Stimulated activated CD8-positive, alpha-beta memory T cell treated with anti-CD3 and anti-CD28 coated beads, Interleukin-4, amount 100 ng/mL, for 24 hours (primary cell): ENCODE measurements at places on chromosomes 4 and X.

GRCh38 chrX:134247492-134247891, 10.5 kb downstream of the CCDC160 start:
- DNase-seq: no peak

DNA sequence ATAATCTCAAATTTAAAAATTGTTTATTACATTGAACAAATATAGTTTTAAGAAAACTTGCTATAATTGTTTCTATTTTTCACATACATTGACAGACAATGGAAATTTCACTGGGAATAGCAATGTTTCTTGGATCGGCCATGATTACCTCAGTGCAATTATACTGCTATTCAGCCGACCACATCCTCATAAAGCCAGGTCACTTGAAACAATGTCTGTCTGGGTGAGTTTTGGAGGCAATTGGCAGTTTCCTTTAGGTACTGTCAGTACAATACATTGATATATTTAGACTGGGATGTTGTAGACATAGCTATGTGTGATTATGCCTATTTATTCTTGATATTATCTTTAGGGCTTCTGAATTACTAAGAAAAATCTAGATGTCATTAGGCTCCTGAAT, 89.5 kb upstream of the VEGFC start:
- no peak for DNase-seq

DNA sequence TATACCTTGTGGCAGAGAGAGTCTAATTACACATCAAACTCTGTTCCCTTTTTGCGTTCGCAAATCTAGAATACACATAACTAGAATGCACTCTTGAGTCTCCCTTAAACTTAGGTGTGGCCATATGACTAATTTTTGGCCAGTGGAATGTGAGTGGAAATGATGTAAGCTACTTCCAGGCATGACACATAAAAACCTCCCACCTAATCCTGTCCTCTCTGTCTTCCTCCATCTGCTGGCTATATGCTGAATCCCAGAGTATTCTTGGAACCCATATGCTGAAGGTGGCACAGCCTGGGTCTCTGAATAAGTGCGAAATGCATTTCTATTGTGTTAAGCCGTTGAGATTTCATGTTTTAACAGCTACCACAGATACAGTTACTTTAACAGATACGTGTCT, 269.9 kb upstream of the NRK start:
- no peak for DNase-seq

DNA sequence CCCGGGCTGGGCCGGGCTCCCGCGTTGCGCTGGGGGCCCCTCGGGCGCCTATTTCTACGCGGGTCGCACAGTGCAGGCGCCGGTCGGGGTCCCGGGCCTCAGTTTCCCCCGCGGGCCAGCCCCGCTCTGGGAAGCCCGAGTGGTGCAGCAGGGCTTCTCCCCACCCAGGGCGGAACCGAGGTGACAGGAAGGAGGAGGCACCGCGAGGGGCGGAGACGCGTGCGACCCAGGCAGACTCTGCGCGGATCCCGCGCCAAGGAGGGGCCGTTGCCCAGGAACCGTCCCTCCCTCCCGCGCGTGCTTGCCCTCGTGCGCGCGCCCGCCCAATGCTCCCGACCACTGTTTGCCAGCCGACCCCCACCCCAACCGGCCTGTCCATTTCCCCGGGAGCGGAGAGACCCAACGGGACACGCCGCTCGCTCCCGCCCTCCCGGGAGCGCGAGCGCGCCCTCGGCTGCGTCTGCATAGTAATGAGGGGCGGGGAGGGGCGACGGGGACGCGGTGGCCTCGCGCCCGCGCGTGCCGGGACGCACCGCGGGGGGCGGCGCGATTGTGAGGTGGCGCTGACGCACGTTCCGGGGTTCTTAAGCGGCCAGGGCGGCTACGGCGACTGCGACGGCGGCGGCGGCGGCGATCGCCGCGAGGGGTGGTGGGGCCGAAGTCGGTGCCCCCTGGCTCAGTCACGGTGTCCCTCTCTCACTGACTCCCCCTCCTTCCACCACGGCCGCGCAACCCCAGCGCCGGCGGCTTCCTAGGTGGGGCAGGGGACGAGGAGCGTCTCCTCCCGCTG, at the start of gene CPEB2:
TSS of gene CPEB2 (plus strand) at position 613 of the 790 bp plus-strand sequence. CDS start 193 bp downstream, outside the sequence.
- peak; percentile 85 for DNase-seq

DNA sequence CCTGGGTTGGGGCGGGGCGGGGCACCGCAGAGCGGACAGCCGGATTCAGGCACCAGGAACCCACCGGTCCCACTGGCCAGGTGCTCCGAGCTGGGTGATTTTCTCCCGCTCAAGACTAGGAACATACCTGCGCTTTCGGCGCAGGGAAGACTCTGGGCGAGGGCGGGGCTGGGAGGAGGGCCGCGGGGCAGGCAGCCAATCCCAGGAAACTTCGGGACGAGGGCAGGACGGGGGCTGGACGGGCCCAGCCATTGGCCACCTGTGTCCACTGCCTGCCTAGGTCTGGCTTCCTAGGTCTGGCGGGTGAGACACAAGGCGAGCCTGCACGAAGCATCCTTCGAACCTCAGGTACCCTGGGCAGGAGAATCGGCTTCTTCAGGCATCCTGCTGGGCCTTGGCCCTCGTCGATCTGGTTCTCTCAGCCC, 274 bp upstream of the ERVMER34-1 start:
- no peak for DNase-seq

- DNase-seq: no peak
Measured at GRCh38 chr4:177484613-177485021, 42.4 kb upstream of the AGA start.

DNA sequence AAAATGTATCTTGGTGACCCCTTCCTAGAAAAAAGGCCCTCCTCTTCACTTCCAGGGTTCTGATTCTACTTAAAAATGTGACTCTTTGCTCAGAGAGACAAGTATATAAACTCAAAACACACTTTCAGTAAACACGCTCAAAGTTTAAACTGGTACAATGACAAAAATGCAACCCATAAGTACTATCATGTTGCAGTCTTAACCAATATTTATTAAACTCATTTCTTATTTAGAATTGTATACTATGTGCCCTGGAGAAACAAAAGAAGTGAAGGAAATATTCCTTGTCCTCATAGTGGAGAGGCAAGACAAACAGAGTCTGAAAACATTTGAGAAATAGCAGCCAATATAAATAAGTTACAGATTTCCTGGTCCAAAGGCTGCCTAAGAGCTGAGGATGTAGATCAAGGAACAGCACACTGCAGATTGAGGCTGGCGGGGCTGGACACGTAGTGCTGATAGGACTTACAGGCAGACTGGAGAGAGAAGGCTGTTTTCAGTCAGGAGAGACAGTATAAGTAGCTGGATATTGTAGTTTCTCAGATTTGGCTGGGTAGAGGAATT, 39.1 kb upstream of the ANXA3 start:
- no peak for DNase-seq

DNA sequence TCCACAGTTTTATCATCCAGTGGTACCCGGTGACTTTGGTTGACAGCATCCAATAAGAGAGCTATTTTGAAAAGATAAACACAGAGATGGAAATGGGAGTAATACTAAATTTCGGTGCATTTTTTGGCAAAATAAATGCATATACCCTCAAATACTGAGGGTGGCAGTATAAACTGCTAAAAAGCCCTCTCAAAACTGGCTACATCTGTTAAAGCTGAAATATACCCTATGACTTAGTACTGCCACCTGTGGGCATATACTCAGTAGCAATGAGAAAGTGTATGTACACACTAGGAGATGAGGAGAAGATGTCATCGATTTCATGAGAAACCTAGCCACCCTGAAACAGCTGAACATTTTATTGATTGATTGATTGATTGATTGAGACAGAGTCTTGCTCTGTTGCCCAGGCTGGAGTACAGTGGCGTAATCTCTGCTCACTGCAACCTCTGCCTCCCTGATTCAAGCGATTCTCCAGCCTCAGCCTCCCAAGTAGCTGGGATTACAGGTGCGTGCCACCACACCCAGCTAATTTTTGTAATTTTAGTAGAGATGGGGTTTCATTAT, 12.2 kb upstream of the TMEM128 start:
- DNase-seq: no peak

DNA sequence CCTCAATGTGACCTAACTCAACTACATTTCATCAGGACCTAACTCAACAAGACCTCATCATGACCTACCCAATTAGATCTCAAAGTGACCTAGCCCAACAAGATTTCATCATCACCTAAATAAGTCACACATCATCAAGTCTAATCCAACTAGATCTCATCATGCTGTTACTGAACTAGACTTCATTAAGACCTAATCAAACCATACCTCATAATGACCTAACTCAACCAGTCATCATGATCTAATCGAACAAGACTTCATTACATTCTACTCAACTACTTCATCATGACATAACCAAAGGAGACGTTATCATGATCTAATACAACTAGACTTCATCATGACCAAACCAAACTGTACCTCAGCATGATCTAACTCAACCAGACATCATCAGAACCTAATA, 82.8 kb downstream of the DHRSX start:
- DNase-seq: no peak

- no peak for DNase-seq
Measured at GRCh38 chr4:55297346-55297745, 48.7 kb upstream of the SRD5A3 start.

- no peak for DNase-seq
Measured at GRCh38 chrX:74835566-74835965, 89.7 kb downstream of the NEXMIF start.

DNA sequence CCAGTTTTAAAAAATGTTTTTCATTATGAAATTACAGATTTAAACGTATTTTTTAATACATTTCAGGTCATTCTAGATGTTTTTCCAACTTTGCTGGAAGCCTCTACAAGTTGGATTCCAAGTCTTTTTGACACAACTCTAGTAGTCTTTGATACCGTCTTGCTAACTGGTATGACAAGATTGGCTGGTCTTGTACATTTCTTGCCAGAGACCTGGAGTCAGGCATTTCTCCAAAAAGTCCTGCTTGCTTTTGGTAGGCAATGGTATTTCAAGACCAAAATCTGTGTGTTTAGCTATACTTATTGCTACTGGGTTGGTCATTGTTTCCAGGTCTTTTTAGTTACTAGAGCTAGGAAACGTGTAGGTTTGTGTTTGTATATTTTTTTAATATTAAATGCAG, 64.6 kb downstream of the SLAIN2 start:
- no peak for DNase-seq

- DNase-seq: no peak
Measured at GRCh38 chr4:76658231-76659102, 223.4 kb downstream of the SHROOM3 start.

GRCh38 chrX:54288277-54288676, 69.6 kb downstream of the WNK3 start:
- no peak for DNase-seq

DNA sequence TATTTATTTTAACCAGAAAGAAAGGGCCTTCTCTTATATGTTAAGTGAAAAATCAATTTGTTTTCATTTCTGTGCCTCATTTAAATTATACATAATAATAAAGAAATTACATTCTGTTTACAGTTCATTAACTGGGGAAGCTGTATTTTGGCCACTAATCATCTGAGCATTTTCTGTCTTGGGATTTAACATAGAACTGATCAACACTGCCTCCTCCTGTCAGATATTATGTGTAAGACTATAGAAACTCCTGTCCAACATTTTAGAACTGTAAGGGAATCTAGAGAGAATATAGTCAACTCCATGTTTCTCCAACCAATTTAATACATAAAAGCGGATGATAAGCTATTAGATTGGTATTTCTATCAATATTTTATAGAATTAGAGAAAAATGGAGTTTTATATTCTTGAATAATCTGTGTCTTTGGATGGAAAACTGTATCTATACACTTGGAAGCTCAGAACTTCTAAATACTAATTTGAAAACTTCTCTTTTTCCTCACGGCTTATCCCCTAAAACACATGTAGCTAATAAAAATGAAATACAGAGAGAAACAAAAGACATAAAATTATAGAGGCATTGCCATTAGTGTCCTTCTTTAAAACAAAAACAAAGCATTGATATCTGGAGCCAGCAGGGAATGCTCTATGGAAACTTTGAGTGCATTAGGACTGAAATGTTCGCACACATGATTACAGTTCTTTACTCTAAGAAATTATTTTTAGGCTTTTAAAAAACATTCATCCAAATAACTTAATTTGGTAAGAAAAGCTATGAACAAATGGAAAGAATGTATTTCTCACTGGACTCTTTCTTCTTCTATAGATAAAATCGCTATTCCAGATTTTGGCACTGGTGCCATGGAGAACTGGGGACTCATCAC, 33.1 kb downstream of the ENPEP start:
- no peak for DNase-seq

- no peak for DNase-seq
Measured at GRCh38 chr4:33060674-33061542, 2340.7 kb downstream of the PCDH7 start.

- no peak for DNase-seq
Measured at GRCh38 chr4:58962424-58962823, 1852.2 kb upstream of the IGFBP7 start.

DNA sequence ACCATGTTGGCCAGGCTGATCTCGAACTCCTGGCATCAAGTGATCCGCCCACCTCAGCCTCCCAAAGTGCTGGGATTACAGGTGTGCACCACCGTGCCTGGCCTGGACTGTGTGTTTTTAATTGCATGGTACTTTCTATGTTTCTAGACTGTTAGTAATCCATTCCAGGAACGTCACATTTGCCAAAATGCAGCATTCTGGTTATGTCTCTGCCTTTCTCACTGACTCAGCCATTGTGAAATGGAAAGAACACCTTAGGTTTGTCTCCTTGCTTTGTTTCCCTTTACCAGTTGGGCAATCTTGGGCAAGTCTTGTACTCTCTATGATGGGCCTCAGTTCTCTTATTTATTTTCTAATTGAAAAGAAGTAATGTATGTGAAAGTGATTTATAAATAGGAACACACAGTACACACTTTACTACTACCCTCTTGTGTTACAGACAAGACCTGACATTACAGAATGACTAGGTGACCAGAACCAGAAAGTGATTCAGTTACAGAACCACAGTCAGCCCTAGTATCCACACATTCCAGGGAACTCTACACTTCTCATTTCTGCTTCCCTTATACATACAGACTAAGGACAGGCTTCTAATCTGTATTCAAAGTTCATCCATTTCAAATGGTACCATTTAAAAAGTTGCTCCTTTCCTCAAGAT, 187.1 kb downstream of the MGST2 start:
- DNase-seq: no peak

DNA sequence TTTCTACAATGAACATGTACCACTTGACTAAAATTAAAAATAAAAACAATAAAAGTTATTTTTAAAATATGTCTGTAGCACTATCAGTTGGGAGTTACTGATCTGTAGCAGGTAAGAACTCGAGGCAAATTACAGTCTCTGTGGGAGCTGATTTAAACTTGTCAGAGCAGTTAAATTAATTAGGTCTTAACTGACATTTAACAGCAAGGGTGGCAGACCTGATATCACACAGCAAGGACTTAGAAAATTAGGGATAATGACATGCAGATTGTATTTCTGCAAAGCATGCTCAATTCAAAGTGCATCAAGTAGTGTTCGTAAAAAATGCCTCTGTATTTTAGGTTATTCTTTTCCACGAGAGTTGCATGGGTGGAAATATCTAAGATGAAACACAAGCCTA, 208.9 kb downstream of the SPATA18 start:
- no peak for DNase-seq

DNA sequence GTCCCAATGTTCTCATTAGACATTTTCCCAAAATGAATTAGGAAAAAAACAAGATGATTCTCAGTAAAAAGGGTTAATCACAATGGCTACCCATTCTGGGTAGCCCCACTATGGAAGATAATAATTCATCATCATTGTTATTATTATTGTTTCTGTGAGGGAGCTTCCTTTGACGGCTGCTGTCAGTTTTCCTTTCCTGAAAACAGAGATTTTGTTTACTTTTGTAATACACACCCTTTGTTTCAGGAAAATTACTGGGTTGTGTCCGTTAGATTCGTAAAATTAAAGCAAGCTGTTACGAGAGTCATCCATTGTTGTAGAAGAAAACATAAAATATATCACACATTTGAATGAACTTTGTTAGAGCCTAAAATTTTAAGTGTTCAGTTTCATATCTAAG, 192.9 kb upstream of the ANKRD50 start:
- DNase-seq: no peak

GRCh38 chr4:30840571-30840970, 120.4 kb downstream of the PCDH7 start:
- DNase-seq: no peak
